MCF 10A (cell line): ENCODE measurements at places on chromosomes 1 and 21. TPM values are rescaled to one million over a fixed set of nuclear protein-coding genes. Genes with fewer than 3 reads are reported as not detected.
A peak's percentile ranks its signal among the peaks of the same experiment; 100 is the strongest.

GRCh38 chr1:35215346-35215745 is 22.4 kb upstream of the SFPQ start:
- no peak for DNase-seq

SLC30A7 gene
- total RNA-seq, result 55.0 and 59.5 TPM in 2 replicates

LENEP gene
- total RNA-seq, result 0.83 TPM in 1 of 2 replicates, not detected in the other

GRCh38 chr1:75539230-75540116 is 71.4 kb downstream of the SLC44A5 start:
- DNase-seq, result peak; percentile 39

DNA sequence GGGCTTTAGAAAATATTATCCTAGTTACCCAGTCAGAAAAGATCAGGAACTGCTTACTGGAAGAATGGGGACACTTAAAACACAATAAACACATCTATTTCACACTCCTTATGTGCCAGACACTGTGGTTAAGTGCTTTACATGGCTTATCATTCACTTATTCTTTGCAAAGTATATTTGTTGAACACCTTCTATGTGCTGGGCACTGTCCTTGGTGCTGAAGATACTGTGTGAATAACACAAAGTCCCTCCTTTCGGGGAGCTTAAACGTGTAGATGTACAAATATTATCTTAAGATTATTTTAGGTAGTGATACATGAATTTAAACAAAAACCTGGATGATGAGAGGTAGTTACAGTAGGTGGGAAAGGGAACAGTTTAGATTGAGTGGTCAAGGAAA is 169.3 kb downstream of the ST6GALNAC5 start:
- DNase-seq, result peak; percentile 74

DNA sequence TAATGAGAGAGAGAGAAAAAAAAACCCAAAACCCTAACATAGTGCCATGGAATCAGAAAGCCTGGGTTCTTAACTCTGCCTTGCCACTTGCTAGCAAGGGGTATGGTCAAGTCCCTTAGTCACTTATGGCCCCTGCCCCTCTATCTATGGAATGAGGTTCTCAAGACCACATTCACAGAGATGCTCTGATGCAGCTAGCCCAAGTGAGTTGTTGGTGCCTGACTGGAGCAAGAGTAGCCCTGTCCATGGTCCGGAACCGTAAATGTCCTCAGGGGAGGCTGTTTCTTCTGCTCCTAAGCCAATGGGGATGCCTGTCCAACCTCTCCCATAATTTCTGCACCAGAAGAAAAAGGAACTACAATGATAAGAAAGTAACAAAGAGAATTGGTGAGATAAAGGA is 56.8 kb downstream of the CSMD2 start:
- no peak for DNase-seq

MUTYH gene
- total RNA-seq, result 31.2 and 31.3 TPM in 2 replicates

HHIPL2 gene
- total RNA-seq, result 1.1 and 1.7 TPM in 2 replicates

DNA sequence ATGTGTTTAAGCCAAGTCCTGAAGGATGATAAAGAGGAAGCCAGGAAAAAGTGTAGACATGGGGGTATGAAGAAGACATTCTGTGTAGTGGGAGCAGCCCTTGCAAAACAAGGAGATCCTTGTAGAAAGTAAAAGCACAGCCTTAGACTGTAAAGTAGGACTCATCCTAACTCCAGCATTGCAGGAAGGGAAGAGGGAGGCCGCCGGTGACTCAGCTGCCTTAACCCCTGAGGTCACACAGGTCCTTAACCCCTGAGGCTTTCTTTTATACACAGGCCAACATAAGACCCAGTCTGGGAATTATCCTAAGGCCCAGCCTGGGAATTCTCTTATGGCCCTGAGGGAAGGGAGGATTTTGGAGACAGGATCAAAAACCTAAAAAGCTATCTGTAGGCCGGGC is 18.0 kb downstream of the PGM1 start:
- DNase-seq, result peak; percentile 39

- no peak for DNase-seq
These were observed 16.5 kb upstream of the CFHR5 start for GRCh38 chr1:196960854-196961253.

- DNase-seq, result peak; percentile 32
These were observed 39.8 kb downstream of the FOXD2 start for GRCh38 chr1:47477595-47478080.

GRCh38 chr1:100785470-100786052 is 66.0 kb downstream of the VCAM1 start:
- peak; percentile 35 for DNase-seq

OR2AK2 gene
- total RNA-seq, result not detected in 2 replicates

GRCh38 chr1:60255565-60255964 is 182.0 kb upstream of the C1orf87 start:
- peak; percentile 10 for DNase-seq

DNA sequence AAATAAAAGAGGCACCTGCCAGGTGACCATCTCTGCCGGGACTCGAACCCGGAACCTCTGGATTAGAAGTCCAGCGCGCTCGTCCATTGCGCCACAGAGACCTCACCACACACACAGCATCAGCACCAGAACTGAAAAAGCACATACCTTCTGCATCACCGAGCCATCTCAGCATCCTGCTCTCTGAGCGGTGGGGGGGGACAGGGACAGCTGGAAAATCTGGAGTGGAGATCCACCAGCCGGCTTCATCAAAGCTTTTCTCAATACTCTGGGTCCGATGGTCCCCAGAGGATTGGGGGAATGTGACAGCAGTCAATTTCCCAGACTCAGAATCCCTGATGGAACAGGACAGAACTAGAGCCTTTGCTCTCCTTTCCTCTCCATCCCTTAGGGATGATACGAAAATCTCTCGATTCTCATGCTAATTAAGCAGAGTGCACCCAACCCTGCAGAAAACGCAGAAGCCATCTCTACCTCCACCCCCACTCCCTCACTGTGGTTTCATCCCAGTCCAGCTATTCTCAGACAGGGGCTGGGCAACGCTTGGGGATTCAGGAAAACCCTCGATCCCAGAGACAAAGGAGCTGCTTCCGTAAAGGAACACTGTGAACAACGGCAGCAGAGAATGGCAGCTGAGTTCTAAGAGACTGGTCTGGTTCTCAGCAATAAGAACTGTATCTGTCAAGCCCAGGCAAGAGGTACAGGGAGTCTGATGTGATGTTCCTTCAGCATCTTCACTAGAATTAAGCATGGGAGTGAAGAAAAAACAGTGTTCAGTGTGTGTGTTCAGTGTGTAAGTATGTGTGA is 29.6 kb upstream of the CADM3 start:
- DNase-seq, result peak; percentile 72

DNA sequence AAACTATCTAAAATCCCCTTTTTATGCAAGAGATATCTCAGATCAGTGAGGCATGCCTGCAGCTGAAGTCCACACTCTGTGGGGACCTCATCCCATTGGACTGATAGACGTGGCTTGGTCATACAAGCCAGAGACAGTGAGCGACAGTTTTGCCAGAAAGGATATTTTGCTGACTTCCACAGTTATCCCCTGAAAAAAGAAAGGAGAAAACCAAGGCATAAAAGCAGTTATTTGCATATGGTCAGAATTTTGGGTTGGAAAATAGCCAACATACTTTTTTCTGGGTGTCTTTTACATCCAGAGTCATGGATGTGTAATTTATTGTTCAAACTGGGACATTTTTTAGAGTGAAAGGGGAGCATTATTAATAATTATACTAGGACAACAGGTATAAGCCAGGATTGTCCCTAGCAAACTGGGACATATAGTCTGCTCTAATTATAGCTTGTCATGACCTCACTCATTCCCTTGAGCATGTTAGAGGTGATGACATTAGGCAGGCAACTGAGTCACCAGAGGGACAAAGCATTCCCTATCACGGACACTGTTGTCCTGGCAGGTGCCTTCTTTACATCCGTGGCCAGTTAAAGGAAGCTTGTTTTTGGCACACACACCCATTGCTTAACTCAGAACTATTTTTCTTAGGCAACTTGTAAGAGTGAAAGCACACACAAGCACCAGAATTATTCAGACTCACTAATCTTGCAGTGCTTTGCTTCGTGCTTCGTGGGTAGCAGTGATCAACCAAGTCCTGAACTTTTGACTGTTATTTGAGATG is 65.5 kb downstream of the PRRX1 start:
- peak; percentile 49 for DNase-seq

DNA sequence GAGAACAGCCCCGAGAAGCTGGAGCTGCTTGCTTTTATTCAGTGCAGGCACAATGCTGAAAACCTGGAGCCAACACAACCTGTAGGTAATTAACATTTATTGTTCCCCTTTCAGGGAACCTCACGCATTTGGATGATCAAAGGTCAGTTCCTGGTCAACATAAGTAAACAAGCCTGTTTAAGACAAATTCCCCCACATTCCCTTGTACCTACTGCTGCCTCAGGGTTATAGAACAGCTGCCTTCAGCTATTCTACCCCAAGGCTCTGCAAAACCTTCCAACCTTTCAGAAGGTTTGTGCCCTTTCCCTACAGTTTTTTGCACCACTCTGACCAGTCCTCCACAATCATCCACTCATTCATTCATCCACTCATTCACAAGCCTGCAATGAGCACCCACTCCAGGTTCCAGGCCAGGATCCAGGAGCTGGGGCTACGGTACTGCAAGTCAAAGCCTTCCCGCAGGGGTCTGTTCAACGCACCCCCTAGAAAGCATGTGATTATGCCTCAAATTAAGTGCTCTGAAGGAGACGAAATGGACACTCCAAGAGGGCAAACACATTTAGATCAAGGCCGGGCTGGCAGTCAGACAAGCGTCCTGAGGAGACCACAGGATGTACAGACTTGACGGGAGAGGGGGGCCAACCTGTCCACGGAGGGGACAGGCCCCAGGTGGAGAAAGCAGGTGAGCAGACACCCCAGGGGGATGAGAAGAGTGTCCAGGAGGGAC is 683.9 kb downstream of the MATN1 start:
- no peak for DNase-seq

GRCh38 chr1:151980287-151981177 is 13.1 kb downstream of the S100A10 start:
- peak; percentile 96 for DNase-seq

PTAFR gene
- total RNA-seq, result 1.6 and 1.8 TPM in 2 replicates
